Immature natural killer cell (primary cell): ENCODE measurements at places on chromosomes 7 and 10. TPM values are rescaled to one million over a fixed set of nuclear protein-coding genes. Genes with fewer than 3 reads are reported as not detected.

DNA sequence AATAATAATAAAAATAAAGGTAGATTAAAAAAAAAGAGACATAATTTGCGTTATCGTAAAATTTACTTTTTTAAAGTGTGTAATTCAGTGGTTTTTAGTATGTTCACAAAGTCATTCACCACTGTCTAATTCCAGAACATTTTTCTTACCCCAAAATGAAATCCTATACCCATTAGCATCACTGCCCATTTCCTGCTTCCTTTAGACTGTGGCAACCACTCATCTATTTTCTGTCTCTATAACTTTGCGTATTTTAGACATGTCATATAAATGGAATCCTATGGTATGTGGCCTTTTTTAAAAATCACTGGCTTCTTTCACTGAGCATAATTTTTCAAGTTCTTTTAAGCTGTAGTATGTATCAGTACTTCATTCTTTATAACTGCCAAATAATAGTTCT lies 53.6 kb downstream of the KAT6B start:
- H3K4me1 ChIP-seq, result peaks cover 36% of the 10 kb centered on the region
- peaks cover 2% of the 10 kb centered on the region for H3K27me3 ChIP-seq
- no peak overlapping the region for H3K4me3 ChIP-seq
- no peaks in the 10 kb centered on the region for H3K36me3 ChIP-seq
- no peak for DNase-seq

DNA sequence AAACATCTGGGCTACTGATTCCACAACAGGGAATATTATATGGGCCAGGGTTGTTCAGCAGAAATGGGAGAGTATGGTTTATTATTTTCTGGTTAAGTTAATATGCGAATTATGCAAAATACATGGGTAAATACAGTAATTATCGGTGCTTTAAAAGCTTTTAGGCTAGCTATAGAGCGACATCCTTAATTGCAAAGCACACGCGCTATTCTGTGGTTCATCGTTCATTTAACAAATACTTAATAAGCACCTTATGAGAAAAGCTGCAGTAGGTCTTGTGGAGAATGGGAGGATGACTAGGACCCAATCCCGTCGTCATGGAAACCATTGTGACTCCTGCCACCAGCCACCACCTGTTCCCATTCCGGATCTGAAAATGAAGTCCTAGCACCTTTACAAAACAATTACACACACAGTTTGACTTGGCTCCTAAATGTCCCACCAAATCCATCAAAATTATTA lies 623 bp upstream of the CEP41 start:
- H3K27ac ChIP-seq, result peak overlapping the region; percentile 86
- DNase-seq, result no peak
- H3K27me3 ChIP-seq, result peaks cover 4% of the 10 kb centered on the region
- H3K36me3 ChIP-seq, result peaks cover 3% of the 10 kb centered on the region

- H3K4me3 ChIP-seq, result no peak overlapping the region
- H3K27ac ChIP-seq, result no peak overlapping the region
- H3K36me3 ChIP-seq, result no peaks in the 10 kb centered on the region
- DNase-seq, result no peak
- peaks cover 2% of the 10 kb centered on the region for H3K27me3 ChIP-seq
These were observed 78.7 kb downstream of the TCF7L2 start for GRCh38 chr10:113028456-113029440.

The FXYD4 gene
- polyA plus RNA-seq, result not detected

The PLEKHS1 gene
- not detected for polyA plus RNA-seq

The DMBT1 gene
- not detected for polyA plus RNA-seq

The WEE2 gene
- polyA plus RNA-seq, result not detected

The ANKMY2 gene
- 30.5 TPM for polyA plus RNA-seq

- no peaks in the 10 kb centered on the region for H3K36me3 ChIP-seq
- H3K27me3 ChIP-seq, result no peaks in the 10 kb centered on the region
- no peak overlapping the region for H3K27ac ChIP-seq
- H3K4me1 ChIP-seq, result no peaks in the 10 kb centered on the region
- H3K4me3 ChIP-seq, result no peak overlapping the region
These were observed 119.9 kb upstream of the RHOBTB1 start for GRCh38 chr10:61063901-61064300.

The CTAGE8 gene
- polyA plus RNA-seq, result not detected

GRCh38 chr7:98372993-98373392 lies 27.9 kb downstream of the BAIAP2L1 start:
- no peak overlapping the region for H3K4me3 ChIP-seq
- H3K27ac ChIP-seq, result no peak overlapping the region
- H3K4me1 ChIP-seq, result no peaks in the 10 kb centered on the region
- no peaks in the 10 kb centered on the region for H3K36me3 ChIP-seq

The TCAF2 gene
- polyA plus RNA-seq, result 2.5 TPM

GRCh38 chr7:69764147-69764546 lies 165.9 kb downstream of the AUTS2 start:
- peaks cover 27% of the 10 kb centered on the region for H3K4me1 ChIP-seq
- no peaks in the 10 kb centered on the region for H3K27me3 ChIP-seq
- DNase-seq, result no peak
- H3K36me3 ChIP-seq, result no peaks in the 10 kb centered on the region

- H3K27ac ChIP-seq, result no peak overlapping the region
- H3K4me1 ChIP-seq, result peaks cover 16% of the 10 kb centered on the region
- H3K4me3 ChIP-seq, result no peak overlapping the region
- no peaks in the 10 kb centered on the region for H3K27me3 ChIP-seq
- DNase-seq, result no peak
- no peaks in the 10 kb centered on the region for H3K36me3 ChIP-seq
These were observed 8.3 kb downstream of the RABGEF1 start for GRCh38 chr7:66748791-66749190.

GRCh38 chr7:77935652-77936348 lies 137.2 kb downstream of the PHTF2 start:
- DNase-seq, result no peak
- H3K4me1 ChIP-seq, result peaks cover 6% of the 10 kb centered on the region
- no peak overlapping the region for H3K4me3 ChIP-seq
- H3K27me3 ChIP-seq, result no peaks in the 10 kb centered on the region
